ENCODE measurements at places on chromosomes 1 and 21.
A peak's percentile ranks its signal among the peaks of the same experiment; 100 is the strongest.

DNA sequence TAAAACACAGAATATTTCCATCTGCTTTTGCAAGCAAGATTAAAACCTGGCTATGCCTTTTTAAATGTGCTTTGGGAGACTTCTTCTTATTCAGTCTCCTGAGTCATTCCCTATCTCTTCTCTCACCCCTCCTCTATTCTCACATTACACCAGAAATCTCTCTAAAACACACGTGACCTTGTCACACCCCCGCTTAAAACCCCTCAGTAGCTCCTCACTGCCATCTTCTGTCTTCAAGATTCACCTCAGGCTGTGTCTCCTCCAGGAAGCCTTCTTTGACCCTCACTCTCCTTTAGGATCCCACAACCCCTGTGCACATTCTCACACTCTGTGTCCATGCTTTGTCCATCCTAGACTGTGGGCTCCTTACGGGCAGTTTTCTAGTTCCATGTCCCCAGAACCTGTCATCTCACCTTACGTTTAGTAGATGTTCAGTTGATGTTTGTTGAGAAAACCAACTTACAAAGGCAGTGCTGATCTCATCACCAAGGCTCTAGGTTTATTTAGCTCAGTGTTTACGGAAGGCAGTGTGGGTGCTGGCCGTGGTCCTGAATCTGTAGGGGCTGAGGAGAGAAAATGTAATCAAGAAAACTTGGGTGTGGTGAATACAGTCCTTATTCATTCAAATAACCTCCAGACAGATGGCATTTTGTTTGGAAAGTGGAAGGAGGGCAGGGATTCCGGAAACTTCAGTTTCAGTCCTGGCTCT is 143.5 kb downstream of the DMRTA2 start:
- DNase-seq = no peak

DNA sequence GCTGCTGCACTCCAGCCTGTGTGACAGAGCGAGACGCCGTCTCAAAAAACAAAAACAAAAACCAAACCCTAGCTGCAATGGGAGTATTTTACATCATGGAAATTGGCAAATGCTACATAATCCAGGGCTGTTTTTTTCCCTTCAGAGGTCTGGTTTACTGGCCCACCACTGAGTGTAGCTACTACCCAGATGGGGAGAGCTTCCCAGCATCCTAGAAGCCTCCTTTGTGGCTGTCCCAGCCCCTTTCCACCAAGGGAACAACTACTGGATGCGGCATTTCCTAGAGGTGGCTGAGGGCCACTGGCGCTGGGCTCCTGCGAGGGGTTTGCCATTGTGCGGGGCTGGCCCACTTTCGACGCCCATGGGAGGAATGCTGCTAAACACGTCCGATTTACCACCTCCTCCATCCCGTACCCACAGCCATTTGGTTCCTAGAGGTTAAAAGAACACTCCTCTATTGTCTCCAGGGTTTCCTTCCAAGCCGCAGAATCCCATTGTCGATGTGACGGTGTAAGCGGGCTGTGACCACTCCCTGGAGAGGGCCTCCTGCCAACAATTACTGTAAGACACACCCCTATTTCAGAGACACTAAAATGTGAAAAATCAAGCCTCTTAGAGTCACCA is 55.4 kb downstream of the RUNX3 start:
- DNase-seq = no peak

DNA sequence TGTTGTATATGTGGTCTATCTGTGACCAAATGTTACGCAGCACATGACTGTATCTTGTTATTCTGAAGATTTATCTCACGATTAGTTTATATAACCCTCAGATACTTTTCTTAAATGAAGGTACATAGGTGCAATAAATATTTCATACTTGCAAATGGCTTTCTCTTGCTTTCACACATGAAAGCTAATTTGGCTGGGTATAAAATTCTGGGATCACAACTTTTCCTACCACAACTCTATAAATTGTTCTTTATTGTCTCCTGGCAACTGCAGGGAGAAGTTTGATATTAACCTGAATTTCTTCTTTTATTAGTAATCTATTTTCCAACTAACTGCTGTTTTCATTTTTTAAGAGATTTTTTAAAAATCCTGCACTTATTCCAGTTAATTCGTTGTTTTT is 58.9 kb downstream of the KCNK2 start:
- no peak for DNase-seq

- DNase-seq = no peak
These were observed 351.9 kb downstream of the ADGRL2 start for GRCh38 chr1:82152356-82153271.

DNA sequence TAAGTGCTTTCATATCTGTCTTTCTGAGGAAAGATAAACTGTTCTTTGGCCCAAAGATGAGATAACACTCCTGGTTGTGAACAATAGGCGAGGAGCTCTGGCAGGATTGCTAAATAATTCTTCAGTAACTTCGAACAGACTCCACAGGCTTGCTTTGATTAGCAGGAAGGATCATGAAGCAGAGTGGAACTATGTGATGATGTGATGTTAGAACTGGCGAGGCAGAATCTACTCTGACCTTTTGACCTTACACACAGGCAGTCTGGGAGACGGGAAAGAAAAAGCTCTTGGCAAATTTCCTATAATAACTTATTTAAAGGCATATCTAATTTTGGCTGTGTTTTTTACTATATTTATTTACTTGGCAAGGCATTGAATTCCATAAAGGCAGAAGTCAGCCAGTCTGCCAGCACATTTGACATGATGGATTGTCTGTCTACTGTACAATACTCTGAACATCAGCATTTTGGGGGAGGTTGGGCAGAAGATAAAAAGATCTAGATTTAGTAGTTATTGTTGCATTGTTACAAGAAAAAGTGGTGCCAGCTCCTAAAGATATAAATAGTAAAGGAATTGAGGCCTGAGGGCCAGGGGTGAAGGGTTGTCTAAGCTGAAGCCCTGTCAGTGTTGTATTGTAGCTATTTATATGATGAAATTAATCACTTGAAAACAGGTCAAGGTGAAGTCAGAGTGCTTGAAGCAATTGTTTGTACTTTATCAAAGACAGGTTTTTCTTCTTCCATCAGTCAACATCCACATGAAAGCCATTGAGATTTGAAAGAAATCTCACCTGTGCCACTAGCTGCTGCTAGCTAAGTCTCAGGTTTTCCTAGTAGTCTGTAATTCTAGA is 708.8 kb downstream of the LTN1 start:
- DNase-seq = peak; percentile 97

DNA sequence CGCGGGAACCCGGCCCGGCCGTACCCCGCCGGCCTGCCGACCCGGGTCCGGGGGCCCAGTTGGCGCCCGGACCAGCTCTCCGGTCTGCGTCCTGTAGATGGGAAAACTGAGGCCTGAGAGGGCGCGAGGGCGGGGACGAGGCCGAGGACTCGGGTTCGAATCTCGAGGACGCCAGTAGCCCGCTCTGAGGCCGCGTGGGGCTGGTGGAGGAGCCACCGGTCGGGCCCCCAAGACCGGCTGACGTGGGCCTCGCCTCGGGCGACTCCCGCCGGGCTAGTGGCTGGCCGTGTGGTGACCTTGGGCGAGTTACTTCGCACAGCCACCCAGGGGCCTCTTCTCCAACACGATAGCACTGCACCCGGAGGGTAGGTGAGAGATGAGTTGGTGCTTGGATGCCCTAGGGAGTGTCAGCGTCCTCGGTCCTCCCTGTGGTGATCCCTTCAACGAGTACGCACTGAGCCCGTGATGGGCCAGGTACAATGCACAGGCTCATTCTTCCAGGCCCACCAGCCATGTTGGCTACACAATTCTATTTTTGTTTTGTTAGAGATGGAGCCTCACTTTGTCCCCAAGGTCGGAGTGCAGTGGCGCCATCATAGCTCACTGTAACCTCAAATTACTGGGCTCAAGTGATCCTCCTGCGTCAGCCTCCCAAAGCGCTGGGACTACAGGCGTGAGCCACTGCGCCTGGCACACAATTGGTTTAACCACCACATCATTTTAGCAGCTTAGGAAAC is 404 bp upstream of the SCMH1 start:
- no peak for DNase-seq

- DNase-seq = no peak
These were observed 173.3 kb upstream of the EDN2 start for GRCh38 chr1:41657679-41658295.

DNA sequence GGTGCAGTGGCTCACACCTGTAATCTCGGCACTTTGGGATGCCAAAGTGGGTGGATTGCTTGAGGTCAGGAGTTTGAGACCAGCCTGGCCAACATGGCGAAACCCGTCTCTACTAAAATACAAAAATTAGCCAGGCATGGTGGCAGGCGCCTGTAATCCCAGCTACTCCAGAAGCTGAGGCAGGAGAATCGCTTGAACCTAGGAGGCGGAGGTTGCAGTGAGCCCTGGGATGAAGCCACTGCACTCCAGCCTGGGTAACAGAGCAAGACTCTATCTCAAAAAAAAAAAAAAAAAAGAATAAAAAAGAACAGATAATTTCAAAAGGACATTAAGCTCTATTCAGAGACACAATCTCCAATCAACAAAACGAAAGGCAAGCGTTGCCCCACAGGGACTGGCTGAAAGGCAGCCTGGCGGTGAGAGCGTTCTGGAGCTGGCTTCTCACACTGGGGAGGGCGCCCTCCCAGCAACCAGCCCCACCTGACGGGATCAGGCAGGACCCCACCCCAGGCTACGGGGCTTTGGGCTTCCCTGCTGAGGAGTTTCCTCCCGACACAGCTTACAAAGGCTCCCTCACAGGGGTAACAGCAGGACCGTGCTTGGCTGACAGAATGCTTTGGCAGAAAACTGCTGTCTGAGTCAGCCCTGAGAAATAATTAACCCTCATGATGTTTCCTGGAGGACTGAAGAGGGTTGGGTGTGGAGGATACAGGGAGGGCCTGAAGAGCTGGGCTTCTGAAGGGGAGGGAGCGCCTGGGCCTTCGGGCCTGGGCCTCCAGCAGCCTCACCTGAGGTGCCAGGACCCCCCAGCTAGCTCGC is 31.1 kb upstream of the SRP9 start:
- DNase-seq = peak; percentile 79
